Mesenteric fat pad (tissue), 1 donor: ENCODE measurements at places on chromosomes 3 and 15. TPM values are rescaled to one million over a fixed set of nuclear protein-coding genes. Genes with fewer than 3 reads are reported as not detected.

The TUSC7 gene
- not detected for total RNA-seq

The MFGE8 gene
- 466 TPM for total RNA-seq

The CDHR4 gene
- total RNA-seq, result not detected

The HAPLN3 gene
- total RNA-seq, result 5.2 TPM

The GASK1A gene
- total RNA-seq, result 11.9 TPM

The CA12 gene
- 3.1 TPM for total RNA-seq

The TMEM45A gene
- total RNA-seq, result 32.0 TPM

The CFAP161 gene
- 0.71 TPM for total RNA-seq

The TCF12 gene
- 103 TPM for total RNA-seq

The TIGIT gene
- total RNA-seq, result 0.42 TPM

The CLCN2 gene
- total RNA-seq, result 3.8 TPM

The POLQ gene
- total RNA-seq, result 0.51 TPM

The ERICH6 gene
- total RNA-seq, result 0.29 TPM

The EXD1 gene
- not detected for total RNA-seq

The ILDR1 gene
- total RNA-seq, result not detected

- DNase-seq, result no peak
Observed at GRCh38 chr3:173467501-173467900, 70.0 kb downstream of the NLGN1 start.

DNA sequence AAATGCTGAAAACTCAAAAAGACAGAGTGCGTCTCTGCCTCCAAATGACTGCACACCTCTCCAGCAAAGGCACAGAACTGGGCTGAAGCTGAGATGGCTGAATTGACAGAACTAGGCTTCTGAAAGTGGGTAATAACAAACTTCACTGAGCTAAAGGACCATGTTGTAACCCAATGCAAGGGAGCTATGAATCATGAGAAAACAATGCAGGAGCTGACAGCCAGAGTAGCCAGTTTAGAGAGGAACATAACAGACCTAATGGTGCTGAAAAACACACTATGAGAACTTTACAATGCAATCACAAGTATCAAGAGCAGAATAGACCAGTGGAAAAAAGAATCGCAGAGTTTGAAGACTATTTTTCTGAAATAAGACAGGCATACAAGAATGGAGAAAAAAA is 10.1 kb upstream of the AVEN start:
- no peak for DNase-seq

DNA sequence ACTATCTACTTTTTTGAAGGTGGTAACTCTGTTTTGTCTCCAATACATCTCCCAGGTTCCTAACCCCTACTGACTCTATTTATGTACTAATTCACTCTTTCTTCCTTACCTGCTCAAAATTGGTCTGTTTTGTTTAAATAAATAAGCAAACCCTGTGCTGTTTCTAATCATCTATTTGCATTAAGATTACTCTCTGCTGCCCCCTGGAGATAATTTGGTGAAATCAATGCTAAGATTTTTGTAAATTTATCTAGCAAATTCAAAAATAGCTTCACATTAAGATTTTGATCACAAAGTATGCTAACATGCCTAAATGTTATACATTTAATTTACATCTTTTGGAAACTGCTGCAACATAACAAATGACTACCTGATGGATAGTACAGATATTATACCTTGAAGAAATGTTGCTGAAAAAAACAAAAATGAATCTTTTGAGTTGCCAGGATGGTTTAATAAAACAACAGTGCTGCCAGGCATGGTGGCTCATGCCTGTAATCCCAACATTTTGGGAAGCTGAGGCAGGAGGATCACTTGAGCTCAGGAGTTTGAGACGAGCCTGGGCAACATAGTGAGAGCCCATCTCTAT is 4.4 kb upstream of the CD200R1 start:
- DNase-seq, result no peak

DNA sequence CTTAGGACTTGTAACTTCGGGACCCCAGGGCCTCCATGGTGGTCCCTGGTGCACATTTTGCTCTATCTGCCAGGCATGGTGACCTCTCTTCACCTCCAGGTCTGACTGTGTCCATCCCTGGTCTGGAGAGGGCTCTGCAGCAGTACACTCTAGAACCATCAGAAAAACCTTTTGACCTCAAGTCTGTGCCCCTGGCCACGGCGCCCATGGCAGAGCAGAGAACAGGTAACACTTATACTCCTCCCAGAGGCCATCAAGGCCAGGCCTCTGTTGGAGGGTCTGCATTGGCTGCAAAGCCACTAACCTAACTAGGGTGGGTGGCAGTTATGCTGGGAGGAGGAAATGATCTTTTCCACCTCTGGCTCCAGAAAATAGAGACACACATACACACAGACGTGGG is 10.3 kb upstream of the HMCES start:
- peak; percentile 59 for DNase-seq

DNA sequence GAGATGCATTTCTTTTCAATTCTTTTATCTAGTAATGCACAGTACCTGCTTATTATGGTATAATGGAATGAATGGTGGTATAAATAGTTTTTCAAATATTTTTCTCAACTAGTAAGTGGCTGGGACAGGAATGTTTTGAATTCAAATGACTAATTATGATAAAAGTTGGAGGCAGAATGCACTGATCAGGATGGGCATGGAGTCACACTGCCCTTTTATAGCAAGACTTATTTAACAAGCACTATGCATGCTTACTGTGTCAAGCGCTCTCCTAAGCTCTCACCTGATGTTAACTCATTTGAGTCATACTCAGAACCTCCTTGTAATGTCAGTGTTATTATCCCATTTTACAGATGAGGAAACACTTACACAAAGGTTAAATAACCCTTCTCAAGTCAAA is 221.8 kb downstream of the FEZF2 start:
- no peak for DNase-seq

- DNase-seq, result no peak
Observed at GRCh38 chr3:148863297-148863696, 1.8 kb upstream of the CPA3 start.

- DNase-seq, result no peak
Observed at GRCh38 chr15:57335293-57335715, 41.0 kb upstream of the CGNL1 start.

DNA sequence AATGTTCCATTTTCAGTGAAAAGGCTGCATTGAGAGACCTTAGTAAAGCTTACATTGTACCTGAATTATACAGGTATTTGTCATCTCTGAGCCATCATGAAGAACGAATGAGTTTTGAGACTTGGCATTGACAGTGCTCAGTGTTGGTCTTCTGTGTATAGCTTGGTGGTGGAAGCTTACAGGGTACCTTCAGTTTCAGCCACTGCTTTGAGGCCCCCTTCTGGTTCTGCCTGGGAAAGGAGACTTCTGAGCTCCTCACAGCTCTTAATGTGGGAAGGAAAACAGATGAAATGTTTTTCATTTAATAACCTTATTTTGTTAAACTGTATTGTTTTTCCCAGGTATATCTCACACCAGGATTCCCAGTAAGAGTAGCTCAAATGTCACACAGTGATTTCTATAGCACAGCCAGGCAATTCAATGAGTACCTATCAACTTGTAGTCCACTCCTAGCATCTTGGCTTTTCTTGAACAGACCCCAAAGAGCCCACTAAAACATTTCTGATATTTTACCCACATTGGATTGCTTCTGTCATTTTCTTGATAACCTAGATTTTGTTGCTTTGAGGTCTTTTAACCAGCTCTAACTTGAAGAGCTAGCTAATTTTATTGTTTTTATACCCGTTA is 5.6 kb downstream of the SERPINI1 start:
- DNase-seq, result no peak

GRCh38 chr15:68403161-68403941 is 28.6 kb downstream of the ITGA11 start:
- DNase-seq, result peak; percentile 9

DNA sequence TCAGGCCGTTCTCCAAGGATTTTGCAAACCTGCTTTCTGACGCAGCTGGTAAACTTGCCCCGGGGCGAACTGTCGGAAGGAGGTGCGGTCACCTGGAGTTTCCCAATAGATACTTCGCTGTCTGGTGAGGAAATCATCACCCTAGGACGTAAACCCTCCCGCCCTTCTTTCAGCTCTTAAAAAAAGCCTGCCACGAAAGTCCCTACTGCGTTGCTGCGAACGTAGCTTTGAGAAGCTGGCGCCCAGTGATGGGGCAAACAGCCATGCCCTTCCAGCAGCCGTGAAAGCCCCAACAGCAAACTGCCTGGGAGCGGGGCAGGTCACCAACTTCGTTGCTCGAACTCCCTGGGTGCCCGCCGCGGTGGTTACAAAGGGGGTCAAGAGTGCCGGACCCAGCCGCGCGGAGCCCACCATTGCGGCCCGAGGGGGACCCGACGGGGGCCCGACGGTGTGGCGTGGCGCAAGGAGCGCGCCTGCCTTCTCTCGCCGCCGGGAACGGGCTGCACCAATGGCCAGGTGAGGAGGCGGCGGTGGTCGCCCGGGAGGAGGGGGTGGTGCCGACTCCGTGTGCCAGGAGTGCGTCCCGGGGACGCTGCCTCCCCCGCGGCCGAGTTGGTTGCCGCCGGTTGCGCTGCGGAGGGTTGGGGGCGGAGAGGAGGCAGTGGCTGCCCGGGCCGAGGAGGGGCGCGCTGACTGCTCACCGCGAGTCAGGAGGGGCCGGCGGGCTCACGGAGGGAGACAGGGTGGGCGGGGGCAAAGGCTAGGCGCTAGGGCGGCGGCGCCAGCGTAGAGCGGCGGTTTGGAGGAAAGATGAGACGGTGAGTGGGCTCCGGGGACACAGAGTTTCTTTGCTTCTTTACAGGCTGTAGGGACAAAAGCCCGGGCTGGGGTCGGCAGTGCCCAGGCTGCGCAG is at the start of gene PHLDB2:
TSS of gene PHLDB2 (plus strand) at position 205 of the 913 bp plus-strand sequence. CDS start 24,813 bp downstream, outside the sequence.
- peak; percentile 91 for DNase-seq

DNA sequence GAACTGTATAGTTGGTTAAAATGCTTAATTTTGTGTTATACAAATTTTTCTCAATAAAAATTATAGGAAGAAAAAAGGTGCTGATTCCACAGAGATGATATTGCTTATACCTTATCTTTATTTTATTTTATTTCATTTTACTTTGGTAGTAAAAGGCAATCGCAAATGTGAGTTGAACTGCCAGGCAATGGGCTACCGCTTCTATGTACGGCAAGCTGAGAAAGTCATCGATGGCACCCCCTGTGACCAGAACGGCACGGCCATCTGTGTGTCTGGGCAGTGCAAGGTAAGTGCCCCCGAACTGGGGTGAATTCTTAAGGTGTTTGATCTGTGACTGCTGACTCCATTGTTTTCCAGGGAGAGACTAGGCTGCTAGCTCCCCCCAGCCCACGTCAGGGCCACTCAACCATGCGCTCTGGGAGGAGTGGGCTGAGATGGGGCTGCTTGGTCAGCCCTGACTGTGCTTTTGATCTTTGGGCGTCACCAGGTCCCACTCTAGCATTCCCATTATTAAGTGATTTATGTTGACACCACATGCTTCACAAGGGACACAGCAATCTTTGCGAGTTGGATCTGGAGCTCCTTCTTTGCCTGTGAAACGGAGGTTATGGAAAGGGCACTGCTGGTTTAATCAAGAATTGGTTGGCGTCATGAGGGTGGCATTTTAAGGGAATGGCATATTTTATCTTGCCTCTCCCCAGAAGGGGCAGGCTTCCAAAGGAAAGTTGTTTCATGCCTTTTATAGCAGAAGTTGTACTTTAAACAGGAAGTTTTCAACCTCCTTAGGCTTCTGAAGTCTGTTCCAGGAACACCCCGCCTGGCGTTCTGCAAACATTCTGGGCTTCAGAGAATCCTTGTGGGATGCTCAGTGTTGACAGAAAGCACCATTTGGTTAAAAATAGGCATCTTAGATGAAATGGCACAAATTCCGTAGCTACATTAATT is 296.5 kb downstream of the THSD4 start:
- no peak for DNase-seq

DNA sequence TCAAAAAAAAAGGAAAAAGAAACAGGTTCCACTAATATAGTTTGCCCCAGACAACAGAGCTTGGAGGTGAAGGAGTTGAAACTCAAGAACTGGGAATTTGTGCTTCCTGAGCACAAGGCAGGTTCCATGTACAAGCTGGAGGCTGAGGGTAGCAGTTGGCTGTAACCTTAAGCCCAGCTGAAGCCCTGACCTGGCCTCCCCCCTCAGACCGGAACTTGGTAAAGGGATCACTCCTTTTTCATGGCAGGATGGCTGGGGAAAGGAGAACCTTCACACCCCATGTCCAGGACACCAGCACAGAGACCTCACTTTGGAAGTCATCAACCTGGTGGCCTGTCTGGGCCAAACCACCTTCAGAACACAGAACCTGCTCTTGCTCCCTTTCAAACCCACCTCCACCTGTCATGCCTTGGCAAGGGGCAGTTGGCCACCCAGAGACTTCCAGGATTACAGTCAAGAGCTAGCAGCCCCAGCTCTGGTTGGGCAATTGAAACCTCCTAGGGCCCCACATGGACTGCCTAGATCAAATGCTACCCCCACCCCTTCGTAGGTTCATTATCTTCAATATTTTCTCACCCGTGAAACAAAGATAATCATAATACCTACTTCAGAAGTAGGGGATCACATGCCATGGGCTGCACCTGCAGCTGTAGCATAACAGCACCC is 3.5 kb downstream of the RPL29 start:
- no peak for DNase-seq

DNA sequence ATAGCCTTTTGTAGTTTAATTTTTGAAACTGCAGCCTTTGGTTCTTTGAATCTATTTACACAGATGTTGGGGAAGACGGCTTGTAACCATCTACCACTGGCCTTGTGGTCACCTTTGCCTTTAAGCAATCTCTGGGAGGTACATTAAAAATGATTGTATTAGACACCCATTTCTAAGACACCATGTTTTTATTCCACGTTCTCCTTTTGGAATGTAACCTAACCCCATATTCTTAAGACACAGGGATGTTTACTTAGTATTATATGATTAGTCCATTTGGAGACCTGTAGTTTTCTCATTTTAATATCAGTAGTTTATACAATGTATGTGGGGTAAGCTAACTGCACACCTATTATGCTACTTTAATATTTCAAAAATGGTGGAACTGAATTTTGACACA is 175.1 kb upstream of the PLSCR5 start:
- no peak for DNase-seq

DNA sequence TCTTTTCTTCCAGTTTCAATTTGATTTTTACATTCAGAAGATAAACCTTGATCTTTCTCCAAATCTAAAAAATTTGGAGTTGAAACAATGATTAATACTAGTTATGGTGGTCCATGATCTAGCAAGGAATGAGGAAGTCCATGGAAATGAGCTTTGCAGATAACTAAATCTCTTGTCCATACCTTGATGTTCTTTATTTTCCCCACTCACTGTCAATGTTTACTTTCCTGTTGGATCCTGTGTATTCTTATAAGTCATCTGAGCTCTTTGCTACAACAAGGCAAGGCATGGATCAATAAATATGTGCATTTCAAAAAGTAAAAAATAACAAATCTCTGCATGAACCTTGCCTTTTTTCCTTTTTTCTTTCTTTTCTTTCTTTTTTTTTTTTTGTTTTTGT is 6.2 kb upstream of the MYO1E start:
- no peak for DNase-seq

DNA sequence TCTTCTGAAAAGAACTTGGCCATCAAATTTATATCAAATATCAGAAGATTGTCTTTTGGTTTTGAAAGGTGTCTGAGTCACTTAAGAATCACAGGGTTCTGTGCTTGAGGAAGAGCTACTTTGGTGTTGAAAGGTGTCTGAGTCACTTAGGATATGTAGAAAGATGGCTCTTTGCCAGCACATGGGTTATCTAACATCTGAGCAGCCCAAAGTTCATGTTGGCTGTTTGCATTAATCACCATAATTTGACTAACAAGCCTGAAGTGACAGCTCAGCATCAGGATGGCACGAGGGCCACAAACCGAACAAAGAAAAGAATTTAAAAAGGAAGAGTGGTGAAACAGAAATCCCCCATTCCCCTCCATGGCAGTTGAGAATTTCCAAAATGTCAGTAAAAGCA is 190.5 kb upstream of the CMC1 start:
- DNase-seq, result no peak

- DNase-seq, result no peak
Observed at GRCh38 chr3:85110393-85110792, 151.6 kb downstream of the CADM2 start.

GRCh38 chr3:95351158-95351557 is 1288.3 kb downstream of the NSUN3 start:
- no peak for DNase-seq
